AG04450 (cell line): ENCODE measurements at places on chromosomes 5 and 9.

- DNase-seq: no peak
Observed at GRCh38 chr9:126343271-126343700, 16.7 kb downstream of the MVB12B start.

GRCh38 chr5:178325311-178325678, 92.7 kb upstream of the PHYKPL start:
- DNase-seq: no peak

GRCh38 chr9:4567601-4568000, 77.3 kb downstream of the SLC1A1 start:
- no peak for DNase-seq

DNA sequence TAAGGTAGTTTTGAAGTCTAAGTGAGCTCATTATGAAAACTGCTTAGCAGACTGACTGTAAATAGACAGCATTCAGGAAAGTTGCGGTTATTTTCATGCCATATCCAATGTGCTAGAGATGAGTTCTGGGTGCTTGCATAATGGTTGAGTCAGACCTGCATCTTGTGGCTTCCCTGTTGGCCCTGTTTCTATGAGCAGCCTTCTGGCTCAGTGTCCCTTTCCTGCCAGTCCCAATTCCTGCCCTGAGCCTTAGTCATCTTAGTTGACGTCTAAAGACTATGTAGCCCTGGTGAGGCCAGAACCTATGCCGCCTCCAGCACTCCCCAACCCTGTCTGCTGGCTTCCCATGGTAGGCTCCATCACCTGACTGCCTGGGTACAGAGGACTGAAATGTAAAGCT, 76.3 kb upstream of the TNFSF8 start:
- DNase-seq: peak; percentile 15

DNA sequence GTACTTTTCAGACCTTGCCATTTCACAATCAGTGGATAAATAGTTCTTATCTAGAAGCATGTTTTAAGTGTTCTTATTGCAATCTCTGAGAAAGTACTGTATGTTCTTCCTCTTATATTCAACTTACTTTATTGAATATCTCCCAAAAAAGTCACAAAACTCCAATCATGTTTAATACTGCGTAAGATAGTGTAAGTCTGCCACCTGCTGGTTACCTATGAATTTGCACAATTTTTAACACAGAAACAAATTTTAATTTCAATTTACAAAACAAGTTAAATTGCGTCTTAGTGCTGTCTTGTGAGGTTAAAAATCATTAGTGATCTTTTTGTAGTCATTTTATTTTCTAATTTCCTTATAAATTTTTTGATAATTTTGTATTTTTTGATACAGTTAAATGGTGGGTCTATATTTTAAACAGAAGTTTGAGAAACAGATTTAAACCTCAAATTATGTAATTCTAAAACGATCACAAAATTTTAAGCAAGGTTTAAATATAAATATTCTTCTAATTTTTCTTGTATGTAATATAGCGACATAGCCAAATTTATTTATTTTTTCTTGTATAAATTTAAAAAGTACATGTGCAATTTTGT, 115.8 kb downstream of the EMB start:
- DNase-seq: no peak

GRCh38 chr9:36974731-36975130, 59.3 kb downstream of the PAX5 start:
- DNase-seq: no peak

- DNase-seq: no peak
Observed at GRCh38 chr9:5857928-5858327, 25.0 kb upstream of the ERMP1 start.

GRCh38 chr9:7906783-7907550, 107.4 kb upstream of the DMAC1 start:
- DNase-seq: no peak

- DNase-seq: peak; percentile 57
Observed at GRCh38 chr9:127589955-127590370, 22.1 kb upstream of the STXBP1 start.

- no peak for DNase-seq
Observed at GRCh38 chr5:74403771-74404170, 236.8 kb downstream of the ENC1 start.

- no peak for DNase-seq
Observed at GRCh38 chr5:76521240-76521758, 101.9 kb downstream of the F2RL2 start.

DNA sequence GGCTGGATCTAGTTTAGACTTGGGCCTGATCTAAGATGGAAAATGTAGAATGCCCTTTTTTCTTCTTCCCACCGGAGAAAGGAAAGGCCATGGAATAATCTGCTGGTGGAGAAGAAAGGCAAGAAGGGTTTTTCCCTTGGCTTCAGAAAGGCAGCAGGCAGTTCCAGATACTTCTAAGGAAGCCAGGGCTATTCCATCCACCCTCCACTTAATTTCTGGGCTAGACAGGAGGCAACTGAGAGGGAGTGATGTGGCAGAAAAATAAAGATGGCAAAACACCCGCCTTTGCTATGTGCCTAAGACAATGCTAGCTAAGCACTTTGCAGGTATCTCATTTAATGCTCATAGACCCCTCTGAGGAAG, 9.9 kb downstream of the MYOZ3 start:
- no peak for DNase-seq

DNA sequence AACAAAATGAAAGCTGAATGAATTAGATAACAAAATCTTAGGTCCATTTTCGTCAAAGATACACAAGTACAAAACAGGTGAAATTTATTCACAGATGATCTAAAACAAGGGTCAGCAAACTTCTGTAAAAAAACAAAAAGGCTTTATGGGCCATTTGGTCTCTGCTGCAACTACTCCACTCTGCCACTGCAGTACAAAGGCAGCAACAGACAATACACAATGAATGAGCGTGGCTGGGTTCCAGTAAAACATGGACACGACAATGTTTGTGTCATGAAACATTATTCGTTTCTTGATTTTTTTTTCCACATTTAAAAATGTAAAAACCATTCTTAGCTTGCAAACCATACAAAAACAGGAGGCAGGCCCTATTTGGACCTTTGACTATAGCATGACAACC, 71.9 kb downstream of the ECPAS start:
- no peak for DNase-seq

DNA sequence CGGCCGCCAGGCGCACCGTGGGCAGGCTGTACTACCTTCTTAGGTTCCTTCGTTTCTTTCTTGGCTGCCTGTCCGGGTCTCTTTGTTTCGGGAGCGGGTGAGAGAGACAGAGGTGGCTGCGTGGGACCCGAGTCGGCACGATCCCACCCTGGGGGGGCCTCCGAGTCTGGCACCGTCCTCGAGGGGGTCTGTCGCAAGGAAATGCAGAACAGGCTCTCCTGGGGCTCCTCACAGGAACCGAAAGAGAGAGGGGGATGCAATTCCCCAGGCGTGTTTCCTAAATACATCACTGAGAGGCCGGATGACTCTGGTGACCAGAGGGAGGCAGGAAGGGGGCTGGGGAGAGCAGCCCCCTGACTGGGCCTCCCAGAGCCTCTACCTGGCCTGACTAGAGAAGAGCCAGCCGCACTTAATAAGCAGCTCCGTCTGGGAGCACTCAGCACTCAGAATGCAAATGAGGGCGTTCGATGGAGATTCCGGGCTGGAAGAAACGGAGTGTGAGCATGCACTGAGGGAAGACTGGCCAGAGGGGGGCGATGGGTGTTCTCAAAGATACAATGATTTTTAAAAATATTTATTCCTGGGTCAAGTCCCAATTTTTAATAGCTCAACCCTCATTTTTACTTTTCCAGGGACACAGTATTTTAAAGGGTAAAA, 11.7 kb upstream of the INPP5E start:
- no peak for DNase-seq

DNA sequence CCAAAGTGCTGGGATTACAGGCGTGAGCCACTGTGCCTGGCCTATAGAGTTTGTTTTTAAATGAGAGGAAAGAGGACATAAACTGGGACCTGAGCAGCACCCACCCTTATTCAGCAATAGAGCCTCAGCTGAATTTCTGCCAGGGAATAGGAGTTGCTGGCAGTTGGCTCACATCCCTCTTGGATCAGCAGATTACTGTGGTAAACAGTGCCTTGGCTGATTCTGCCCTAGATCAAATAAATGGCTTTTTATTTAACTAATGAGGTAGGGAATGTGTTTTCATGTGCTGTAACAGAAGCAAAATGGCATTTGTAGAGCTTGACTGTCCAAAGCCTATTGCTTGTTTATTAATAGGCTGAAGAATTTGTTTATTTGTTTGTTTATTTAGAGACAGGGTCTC, 2.1 kb downstream of the ARHGEF37 start:
- no peak for DNase-seq

DNA sequence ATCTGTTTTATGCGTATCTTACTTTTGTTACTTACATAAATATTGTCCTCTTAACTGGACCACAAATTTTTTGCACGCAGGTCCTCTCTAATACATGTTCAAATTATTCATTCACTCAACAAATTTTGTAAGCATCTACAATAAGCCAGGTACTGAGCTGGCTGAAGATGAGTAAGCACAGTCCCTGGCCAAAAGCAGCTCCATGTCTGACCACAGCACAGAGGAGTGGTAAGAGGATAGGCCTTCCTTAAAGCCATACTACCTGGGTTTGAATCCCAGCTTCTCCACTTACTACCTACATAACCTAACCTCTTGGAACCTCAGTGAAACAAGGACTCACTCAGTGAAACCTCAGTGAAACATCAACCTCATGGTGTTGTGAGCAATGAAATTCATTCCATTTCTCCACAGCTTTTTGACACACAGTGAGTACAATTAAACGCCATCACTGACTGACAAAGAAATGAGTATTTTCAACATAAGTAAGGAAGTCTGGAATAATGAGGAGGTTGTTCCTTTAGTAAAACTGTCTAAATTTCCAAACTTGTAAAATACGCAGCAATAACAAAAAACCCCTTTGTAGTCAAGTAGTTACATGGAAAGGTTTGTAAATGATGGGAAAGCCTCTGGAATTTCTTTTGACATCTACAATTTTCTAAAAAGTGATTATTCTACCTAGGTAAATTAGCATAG, 15.0 kb downstream of the PTAR1 start:
- DNase-seq: no peak

GRCh38 chr5:114010362-114010761, 351.5 kb upstream of the KCNN2 start:
- peak; percentile 29 for DNase-seq

DNA sequence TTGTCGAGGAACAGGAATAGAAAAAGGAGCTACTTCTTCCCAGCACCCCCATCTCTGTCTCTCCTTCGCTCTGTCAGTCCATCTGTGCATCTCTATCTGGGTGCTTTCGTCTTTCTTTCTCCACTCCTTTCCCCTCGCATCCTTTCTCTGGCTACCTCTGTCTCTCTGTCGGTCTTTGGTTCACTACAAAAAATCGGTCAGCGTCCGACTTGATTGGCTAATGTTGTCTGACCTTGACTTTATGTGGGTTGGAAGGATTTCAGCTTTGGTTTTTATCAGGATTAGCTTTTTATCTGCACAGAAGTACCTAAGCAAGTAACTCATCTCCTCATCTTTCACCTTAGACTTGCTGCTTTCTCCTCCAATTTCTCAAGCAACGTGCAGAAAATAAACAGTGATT, 575.2 kb upstream of the ZNF462 start:
- DNase-seq: no peak

- DNase-seq: no peak
Observed at GRCh38 chr9:76707510-76707909, 56.7 kb upstream of the PCA3 start.

DNA sequence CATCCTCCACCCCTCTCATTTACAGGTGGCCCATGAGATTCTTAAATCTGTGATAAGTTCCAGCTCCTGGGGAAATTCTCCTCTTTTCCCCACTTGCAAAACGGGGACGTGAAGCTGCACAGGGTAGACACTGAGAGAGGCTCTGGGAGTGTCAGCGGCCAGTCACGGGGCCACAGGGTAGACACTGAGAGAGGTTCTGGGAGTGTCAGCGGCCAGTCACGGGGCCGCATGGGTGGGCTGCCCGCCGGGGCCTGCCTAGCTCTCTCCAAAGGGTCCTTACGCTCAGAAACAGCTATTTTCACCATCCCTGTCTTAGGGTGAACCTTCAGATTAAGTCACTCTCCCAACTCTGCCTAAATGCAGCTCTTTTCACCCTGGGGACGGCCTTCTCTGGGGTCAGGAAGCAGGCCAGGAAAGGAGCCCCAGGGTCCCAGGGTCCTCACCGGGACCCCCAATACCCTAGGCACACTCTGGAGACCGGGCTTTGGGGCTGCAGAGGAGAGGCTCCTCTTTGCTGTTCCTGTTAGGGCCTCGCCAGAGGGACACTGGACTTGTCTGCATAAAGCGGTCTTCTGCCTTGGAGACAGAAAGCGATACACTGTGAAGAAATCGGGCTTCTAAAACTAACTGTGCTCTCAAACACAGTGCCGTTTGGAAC, 1.5 kb downstream of the FAM78A start:
- DNase-seq: no peak

DNA sequence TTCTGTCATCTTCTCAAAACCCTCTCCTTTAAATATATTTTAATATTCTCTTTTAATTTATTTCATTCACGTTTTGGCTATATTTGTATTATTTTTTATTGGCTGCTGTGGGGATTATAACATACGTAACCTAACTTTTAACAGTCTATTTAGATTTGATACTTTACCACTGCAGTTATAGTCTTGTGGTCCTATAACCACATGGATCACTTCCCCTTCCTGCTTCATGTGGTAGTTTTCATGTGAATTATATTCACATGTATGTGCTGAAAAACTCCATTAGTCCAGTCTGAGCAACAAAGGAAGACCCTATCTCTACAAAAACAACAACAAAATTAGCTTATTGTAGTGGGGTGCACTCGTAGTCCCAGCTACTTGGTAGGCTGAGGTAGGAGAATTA, 34.3 kb downstream of the CENPP start:
- no peak for DNase-seq

DNA sequence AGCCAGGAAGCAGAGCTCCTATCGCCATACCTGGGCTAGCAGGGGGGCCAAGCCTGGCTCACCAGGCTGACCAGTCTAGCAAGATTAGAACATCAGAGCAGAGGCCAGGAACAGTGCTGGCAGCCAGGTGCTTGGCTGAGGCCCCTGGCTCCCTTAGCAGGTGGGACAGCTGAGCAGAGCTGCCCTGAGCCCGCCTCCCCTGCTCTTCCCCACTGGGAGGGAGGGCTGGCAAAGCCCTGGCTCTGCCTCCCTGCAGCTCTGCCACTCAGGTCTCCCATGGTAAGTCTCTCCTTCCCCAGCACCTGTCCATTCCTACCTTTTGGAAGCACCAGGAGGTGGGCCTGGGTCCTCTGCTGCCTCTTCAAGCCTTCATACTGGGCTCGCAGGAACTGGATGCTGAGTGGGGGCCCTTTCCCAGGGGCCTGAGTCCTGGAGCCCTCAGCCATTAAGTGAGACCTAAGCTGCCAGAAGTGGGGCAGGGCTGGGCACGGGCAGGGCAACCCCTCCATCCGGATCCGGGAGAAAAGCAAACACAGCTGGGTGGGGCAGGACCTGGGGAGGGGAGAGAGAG, 803 bp downstream of the C9orf152 start:
- DNase-seq: no peak

- no peak for DNase-seq
Observed at GRCh38 chr5:150428106-150428876, 15.6 kb upstream of the CD74 start.
